ENCODE measurements at places on chromosomes 1 and 21.
A peak's percentile ranks its signal among the peaks of the same experiment; 100 is the strongest.

- no peak for DNase-seq
Observed at GRCh38 chr1:161218301-161219077, 3.4 kb downstream of the FCER1G start.

GRCh38 chr1:20698195-20698910 is 19.5 kb downstream of the KIF17 start:
- no peak for DNase-seq

DNA sequence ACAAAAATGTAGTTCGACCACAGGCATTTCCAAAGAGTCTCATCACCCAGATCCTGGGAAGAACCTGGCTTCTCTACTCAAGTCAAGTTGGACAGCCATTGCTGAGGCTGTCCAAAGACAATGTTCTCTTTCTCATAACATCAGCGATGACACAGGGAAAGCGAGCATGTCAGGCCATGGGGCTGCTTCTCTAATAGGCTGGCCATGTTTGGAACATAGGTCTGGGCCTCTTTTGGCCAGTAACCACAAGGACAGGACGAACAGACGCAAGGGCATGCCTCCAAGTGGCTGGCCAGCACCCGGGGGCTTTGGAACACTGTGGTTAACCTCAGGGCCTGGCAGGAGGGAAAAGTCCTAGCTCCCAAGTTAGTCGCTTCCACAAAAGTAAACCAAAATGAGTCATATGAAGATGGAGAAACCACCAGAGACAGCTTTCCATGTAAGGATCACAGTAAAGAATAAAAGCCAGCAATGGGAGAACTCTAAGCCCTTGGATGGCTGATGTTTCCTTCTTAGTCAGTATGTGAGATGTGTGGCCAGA is 80.6 kb upstream of the SLC44A3 start:
- no peak for DNase-seq

DNA sequence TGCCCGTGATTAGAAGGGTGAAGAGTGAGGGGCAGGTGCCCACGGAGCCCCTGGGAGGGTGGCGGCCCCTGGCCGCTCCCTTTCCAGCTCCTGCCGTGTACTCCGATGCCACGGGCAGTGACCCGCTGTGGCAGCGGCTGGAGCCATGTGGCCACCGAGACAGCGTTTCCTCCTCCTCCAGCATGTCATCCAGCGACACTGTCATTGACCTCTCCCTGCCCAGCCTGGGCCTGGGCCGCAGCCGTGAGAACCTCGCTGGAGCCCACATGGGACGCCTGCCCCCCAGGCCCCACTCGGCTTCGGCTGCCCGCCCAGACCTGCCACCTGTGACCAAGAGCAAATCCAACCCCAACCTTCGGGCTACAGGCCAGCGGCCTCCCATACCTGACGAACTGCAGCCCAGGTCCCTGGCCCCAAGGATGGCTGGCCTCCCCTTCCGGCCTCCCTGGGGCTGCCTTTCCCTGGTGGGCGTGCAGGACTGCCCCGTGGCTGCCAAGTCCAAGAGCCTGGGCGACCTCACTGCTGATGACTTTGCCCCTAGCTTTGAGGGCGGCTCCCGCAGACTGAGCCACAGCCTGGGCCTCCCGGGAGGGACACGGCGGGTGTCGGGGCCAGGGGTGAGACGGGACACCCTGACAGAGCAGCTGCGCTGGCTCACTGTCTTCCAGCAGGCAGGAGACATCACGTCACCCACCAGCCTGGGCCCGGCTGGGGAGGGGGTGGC is 22.0 kb downstream of the PANK4 start:
- DNase-seq = no peak

- no peak for DNase-seq
Observed at GRCh38 chr1:162878000-162878596, 17.1 kb upstream of the CCDC190 start.

DNA sequence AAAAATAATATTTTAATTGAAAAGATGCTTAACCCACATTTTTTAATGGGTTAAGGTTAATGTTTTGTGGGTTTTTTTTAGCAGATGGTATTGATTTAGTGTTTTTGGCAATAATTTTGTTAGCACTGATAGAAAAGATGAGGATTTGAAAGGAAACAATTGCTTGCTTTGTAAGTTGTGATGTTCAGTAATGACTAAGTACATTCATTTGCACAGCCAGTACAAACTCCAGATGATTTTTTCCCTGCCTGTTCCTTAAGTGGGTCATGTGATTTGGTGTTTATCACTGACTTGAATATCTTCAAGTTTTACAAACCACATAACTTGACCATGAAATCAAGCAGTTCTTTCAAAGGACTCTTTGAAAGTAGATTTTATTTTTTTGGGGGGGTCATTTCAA is 15.0 kb downstream of the DISP1 start:
- DNase-seq = no peak

- DNase-seq = no peak
Observed at GRCh38 chr1:117499071-117499470, 106.8 kb upstream of the TENT5C start.

DNA sequence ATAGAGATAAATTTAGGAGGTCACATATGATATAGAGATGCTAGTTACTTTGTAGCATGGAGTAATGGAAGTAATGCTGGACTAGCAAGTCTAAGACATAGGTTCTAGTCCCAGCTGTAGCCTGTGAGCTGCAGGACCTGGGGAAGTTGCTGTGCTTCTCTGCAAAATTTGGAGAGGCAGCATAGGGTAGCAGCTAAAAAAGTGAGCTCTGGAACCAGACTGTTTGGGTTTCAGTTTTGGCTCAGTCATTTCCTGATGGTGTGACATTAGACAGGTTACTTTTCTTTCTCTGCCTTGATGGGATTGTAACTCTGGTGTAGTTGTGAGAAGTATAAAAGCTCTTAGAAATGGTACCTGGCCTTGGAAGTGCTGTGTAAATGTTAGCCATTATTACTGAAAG is 3.3 kb downstream of the METTL13 start:
- no peak for DNase-seq

DNA sequence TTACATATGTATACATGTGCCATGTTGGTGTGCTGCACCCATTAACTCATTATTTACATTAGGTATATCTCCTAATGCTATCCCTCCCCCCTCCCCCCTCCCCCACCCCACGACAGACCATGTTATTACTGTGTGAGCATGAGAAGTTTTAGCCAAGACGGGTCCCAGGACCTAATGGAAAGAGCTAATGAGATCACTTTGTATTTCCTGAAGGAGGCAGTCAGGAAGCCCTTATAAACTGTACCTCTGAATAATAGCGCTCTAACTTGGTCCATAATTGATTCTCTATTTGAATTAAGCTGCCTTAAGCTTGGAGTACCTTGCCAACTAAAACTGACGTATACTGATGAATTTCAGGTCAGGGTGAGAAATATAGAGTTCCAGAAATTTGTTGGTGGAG is 4.1 kb upstream of the NEGR1 start:
- DNase-seq = no peak

DNA sequence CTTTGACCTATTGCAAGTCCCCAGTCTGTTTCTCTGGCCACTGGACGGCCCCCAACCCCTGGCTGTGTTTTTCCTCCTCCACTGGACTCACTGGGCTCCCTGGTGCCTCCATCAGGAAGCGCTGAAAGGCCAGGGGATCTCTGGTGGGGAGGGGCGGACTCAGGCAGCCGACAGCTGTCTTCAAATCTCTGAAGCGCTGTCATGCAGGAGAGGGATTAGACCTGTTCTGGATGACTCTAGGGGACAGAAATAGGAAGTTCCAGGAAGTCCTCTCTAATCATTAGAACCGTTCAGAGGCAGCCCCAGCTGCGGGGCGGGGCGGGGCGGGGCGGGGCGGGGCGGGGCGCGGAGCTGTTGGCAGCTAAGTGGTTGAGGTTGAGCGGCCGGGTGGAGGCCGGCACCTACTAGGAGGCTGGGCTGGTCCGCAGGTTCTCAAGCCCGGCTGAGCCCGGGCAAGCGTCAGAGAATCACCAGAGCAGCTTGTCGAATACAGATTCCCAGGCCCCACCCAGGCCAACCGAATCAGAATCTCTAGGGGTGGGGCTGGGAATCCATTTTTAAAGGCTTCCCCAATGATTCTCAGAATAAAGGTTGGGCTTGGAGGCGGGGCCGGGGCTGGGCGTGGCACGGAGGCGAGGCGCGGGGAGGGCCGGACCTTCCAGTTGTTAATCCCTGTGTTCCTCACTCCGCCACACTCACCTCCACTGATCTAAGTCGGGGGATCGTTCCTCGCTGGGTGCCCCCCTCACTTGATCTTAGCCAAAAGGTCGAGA is 11.4 kb upstream of the PHLDA3 start:
- DNase-seq = peak; percentile 22

DNA sequence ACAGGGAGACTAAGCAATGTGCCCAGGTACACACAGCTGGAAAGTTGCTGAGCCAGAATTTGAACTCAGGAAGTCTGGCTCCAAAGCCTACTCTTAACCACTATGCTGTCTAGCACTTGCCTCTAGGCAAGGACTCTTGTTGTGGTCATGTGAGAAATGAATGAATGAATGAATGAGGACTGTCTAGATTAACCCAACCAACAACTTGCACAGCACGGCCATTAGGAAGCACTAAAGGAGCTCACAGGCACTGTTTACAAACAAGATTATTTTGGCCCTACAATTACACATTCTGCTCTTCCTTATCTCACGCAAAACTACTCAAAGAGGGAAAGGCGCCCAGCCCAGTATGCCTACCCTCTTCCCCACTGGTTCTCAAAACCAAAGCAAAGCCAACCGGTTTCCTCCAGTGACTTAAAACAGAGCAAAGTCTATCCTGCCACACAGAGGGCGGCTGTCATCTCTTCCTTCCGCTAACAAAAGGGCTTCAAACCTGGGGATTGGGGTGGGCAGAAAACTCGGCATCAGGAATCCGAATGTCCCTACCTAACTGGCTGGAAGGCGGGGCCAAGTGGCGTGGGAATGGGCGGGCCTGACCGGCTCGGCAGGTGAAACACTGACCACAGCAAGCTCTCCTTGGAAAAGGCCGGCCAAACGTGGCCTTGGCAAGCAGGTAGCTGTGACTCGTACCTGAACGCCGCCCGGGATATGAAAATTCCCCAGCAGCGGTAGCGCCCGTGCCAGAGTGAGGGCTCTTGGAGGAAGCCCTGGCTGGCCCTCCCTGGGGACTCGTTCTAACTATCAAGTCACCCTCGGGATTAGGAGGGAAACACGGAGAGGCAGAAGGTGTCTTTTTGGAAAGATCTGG is 948 bp downstream of the STK40 start:
- DNase-seq = no peak

- no peak for DNase-seq
Observed at GRCh38 chr1:61935516-61935915, 193.2 kb downstream of the PATJ start.

DNA sequence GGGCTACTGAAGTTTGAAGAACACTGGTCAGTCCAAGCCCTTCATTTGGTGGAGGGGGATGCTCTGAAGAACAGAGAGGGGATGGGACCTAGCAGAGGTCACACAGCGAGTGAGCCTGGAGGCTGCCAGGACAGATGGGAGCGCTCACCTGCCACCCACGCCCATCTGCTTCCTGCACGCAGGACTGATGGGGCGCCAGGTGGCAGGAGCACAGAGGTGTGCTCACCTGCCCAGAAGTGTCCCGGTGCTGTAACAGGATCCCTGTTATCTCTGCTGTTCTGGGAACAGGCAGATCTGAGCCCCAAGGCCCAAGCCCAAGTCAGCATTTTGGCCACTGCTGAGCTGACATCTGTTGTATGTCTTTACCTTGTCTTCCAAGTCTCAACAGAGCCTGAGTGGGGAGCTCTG is 40.5 kb downstream of the EPHB2 start:
- no peak for DNase-seq

DNA sequence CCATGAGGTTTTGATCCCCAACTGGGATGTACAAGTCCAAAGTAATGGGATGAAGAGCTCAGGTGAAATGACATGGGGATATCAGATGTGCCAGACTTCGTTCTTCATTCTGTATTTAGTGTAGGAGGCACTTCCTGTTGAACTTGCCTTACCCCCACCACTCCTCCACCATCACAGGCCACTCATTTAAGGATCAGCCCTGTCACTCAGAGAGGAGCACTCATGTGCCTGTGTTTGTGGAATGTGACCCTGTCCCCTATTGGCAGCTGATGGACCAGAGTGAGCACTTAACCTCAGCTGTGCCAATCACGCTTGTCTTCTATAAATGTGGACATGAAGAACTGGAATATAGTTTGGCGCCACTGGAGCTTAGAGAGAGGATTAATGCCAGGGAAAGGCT is 91.4 kb upstream of the CTTNBP2NL start:
- DNase-seq = no peak

- DNase-seq = no peak
Observed at GRCh38 chr1:211886551-211886950, 56.0 kb upstream of the LPGAT1 start.

Data from stimulated activated CD4-positive, alpha-beta T cell treated with anti-CD3 and anti-CD28 coated beads, Interleukin-2, amount 100 ng/mL, for 4 hours (primary cell).